ENCODE measurements at places on chromosomes 5 and 9.

GRCh38 chr9:111916234-111916645 lies 19.6 kb downstream of the UGCG start:
- DNase-seq, result peak; percentile 23

DNA sequence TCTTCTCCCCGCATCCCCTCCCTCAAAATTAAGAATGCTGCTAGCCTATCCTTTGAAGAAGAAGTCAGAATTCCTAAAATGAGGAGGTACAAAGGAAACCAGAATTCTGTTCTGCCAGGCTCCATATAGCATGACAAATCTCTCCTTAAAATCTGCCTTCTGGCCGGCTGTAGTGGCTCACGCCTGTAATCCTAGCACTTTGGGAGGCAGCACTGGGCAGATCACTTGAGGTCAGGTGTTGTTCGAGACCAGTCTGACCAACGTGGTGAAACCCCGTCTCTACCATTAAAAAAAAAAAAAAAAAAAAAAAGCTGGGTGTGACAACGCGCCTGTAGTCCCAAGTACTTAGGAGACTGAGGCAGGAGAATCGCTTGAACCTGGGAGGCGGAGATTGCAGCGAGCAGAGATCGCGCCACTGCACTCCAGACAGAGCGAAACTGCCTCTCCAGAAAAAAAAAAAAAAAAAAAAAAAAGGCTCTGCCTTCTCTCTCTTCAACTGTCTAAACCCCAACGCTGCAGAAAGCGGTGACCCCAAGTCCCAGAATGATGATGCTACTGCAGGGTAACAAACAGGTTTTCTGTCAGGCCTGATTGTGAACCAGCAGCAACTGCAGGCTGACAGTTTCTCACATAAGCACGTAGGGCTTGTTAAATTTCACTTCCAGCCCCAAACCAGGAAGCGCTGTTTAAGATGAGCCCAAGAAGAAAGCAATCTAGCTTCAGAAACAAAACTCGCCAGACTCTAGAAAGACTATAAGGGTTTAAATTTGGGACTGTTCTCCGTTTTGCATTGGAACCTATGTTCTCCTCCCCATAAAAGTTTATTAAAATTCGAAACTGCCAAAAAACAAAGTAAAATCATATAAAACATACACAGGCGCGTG lies 963 bp upstream of the CAST start:
- peak; percentile 40 for DNase-seq

DNA sequence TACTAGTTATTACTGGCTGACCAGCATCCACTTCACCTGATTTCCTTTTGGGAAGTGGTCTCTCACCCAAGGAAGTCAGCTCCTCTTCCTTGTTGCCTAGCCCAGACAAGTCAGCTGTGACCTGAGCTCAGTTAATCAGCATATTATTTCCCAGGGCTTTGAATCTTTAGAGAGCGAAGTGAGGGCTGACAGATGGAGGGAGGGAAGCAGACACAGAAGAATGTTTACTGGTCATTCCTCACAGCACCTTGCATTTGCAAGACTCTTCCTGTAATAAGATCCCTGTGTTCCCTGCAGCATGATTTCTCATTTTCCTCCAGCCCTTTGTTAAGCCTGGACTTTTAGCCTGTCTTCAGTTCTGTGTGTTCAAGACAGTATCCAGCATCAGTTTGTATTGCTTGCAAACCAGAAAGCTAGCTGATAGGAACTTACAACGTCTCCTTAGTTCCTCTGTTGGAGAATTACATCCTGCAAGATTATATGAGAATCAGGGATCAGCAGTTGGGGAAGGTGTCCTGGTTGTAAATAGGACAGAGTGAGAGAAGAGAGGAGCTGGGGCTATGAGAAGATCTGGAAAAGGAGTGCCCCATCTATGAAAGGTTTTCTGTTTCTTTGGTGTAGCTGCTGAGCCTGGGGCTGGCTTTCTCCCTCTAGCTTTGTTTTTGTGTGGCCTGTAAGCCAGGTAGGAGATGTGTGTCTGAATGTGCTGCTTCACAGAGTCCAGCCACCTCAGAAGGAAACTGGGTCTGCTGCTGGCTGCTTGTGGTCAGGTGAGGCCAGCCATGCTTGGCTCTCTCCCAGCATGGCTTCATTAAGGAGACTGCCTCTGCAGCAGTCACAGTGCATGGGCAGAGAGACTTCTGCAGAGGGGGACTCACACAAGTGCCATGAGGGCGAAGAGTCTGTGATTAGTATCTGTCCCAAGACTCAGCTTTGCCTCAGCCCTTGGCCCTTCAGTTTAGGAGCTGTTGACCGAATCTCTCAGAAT lies 50.3 kb downstream of the MAN2A1 start:
- DNase-seq, result no peak

- DNase-seq, result no peak
Measured at GRCh38 chr9:19424176-19424779, 15.5 kb downstream of the ACER2 start.

- DNase-seq, result no peak
Measured at GRCh38 chr5:151183456-151184245, 26.1 kb upstream of the ANXA6 start.

DNA sequence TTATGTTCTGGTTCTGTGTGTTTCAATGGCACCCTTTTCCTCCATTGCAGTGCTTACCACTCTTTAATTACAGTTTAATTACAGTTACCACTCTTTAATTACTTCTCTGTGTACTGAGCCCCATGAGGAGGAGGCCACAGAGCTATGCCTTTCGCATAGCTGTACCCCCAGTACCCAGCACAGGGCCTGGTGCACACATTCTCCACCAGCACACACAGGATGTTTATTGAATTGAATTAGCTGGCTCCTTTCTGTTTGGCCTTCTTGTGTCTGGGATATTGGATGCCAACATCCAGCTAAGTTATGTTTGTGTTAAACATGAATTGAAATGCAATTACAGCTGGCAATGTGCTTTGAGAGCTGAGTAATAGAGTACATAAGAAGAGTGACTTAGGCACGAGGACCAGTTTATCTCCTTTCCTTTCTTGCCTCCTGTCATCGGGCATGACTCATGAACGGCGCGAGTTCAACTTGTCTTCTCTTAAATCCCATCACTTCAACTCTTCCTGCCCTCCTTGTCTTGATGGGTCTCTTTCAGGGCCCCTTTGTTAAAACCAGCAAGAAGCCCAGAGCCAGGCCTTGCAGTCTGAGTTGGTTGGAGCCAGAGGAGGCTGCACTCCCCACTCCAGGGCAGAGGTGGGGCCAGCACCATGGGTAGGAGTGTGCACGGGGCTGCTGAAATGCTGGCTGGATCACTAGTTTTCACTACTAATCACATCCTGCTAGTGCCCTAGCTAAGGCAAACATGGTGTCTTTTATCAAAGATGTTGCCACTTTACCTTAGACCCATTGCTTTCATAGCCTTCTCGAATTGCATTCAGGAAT lies 37.4 kb downstream of the MVB12B start:
- DNase-seq, result no peak

DNA sequence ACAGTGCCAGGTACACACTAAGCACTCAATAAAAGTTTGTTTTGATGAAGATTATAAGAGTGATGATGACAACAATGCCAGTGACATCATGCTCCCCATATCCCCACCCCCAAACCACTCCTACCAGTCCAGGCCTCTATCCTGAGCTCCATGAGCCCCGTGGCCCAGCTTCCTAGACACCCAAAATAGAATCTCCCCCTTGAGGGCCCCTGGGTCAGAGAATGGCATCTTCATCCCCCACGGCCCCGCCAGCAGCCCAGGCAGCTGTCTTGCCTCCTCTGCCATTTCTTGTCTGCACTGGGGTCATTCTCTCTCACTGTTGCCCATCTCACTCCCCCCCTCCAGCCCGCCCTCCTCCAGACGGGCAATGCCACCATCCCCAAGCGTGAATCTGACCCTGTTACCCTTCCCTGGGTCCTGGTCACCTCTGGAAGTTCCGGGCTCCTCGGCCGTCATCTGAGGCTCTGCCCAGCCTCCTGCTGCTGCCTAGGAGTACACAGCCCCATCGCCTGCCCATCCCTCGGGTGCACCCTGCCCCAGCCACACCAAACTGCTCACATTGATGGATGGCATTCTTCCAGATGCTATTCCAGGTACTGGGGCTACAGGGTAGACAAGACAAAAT lies 76.8 kb upstream of the LMX1B start:
- no peak for DNase-seq

DNA sequence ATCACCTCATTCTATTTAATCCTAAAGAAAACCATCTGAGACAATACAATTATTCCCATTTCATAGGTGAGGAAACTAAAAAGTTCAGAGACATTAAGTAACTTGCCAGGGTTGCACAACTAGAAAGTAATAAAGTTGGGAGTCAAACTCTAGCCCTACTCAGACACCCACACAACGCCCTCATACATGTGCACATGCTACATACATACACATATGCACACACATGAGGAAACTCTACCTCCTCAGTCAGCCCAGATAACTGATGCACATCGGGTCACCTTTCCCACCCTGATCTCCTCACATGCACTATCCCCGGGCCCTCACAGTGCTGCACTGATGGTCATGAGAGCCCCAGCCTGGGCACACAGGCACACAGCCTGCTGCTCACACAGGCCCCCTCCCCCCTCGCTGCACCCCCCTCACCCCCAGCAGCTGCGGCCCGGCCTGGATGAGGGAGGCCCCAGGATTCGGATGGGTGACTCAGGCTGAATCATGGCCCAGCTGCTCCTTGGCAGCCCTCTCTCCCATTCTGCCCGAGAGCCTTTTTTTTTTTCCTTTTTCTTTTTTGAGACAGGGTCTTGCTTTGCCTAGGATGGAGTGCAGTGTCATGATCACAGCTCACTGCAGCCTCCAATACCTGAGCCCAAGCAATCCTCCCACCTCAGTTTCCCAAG lies 5.0 kb upstream of the GPRIN1 start:
- DNase-seq, result no peak

DNA sequence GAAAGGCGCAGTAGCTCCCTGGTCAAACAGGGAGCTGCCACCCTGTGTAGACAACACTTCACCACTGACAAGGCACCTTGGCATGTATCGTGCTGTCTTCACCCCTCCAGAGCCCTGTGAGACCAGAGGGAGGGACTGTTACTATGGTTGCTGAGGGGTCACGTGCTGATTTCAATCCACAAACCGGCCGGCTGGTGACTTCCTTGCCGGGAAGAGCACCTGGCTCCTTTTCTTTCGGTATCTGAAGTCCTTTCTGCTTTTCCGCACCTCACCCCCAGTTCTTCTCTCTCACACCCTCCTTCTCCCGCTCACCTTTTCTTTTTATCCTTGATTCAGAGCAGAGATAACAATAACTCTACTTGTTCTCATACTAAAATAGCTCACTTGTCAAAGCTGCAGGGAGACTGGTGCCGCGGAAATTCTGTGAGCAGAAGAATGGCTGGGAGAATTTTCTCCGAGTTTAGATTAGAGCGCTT lies 327.2 kb downstream of the ZSWIM6 start:
- DNase-seq, result no peak

GRCh38 chr9:135902655-135903357 lies 4.5 kb downstream of the CAMSAP1 start:
- no peak for DNase-seq

All from stimulated activated naive CD8-positive, alpha-beta T cell treated with anti-CD3 and anti-CD28 coated beads, Interleukin-15, amount 100 ng/mL, for 72 hours (primary cell).